Fibroblast of upper back skin (primary cell): ENCODE measurements at places on chromosomes 2 and 18.

DNA sequence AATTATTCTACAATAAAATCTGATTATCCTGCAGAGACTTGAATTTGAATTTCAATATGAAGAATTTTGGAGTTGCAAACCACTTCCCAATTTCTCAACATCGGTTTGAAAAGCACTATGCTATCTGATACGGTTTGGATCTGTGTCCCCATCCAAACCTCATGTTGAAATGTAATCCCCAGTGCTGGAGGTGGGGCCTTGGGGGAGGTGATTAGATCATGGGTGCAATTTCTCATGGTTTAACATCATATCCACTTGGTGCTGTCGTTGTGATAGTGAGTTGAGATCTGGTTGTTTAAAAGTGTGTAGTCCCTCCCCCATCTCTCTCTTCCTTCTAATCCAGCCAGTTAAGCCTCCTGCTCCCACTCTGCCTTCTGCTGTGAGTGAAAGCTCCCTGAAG, 205.7 kb downstream of the NBAS start:
- no peak for DNase-seq

DNA sequence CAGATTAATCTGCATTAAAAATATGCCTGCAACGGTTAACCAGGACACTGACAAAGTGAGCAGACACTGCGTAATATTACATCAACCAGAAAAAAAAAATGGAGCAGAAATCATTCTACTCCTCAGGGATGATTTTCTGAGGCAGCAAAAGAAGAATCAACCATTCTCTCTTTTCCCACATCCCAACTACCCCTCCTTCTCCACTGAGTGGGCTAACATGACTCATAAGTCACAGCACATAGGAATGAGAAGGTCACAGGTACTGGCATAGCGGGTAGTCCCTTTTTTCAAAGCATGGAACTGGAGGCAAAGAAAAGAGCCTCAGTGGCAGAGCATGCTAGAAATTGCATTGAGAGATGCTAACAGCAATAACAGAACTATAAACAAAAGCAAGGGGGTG, 54.3 kb upstream of the TSPYL6 start:
- DNase-seq: peak; percentile 47

- no peak for DNase-seq
Measured at GRCh38 chr18:61196750-61197149, 136.5 kb upstream of the CDH20 start.

- no peak for DNase-seq
Measured at GRCh38 chr2:96336104-96336775, 674 bp downstream of the NCAPH start.

GRCh38 chr2:154697418-154698252, 860 bp upstream of the KCNJ3 start:
- DNase-seq: peak; percentile 3

DNA sequence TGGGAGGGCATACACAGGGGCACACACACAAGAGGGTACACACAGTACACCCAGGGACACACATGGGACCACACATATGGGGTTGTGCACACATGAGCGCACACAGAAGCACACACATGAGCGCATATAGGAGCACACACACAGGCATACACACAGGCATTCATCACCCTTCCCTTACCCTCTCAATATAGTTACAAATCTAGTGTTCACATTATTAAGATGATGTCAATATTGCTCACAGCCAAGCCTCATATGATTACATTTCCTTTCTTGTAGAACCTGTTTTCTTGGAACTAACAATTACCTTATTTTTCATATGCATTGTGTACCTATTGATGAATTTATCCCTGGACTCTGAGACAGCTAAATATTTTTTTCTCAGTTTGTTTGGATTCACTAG, 156.7 kb downstream of the FHOD3 start:
- no peak for DNase-seq

DNA sequence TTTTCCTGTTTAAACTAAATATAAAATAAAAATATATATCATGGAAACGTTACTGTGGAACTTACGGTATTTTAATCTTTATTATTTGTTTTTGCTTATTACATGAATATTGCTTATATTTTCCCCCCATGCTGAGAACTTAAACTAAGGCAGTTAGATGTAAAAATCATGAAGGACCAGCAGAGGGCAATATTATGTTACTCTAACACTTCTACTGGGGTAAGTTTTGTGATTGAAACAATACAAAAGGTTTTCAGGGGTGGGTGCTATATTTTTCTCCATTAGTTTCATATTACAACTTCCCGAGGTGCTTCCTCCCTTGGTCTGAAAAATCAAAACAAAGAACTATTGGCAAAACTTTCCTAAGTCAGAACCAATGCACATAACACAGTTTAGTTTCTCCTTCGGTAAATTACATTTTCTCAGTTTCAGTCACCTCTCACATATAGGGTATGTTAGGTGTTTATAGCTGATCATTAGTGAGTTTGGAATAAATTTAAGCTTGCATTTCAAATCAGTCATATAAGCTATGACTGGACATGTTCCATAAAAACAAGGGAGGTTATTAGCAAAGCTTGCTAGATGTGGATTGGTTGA, 54.8 kb downstream of the ZNF407 start:
- DNase-seq: peak; percentile 48

DNA sequence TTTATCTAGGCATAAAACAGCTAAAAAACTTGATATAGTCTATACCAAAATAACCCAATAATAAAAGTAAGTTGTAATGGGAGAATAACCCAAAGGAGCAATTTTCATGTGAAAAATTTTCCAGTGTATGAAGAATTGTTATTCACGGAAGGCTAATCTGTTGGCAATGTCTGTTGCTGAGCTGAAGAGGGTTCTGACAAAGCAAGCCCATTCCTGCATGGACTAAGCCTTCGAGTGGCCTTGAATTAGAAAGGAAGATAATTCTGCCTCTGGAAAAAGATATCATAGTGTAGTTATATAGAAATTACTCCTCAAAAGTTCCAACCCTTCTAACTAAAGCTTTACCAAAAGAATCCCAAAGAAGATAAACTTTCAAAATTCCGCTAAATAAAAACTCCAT, 101.5 kb downstream of the MAP2 start:
- no peak for DNase-seq
